ENCODE measurements at places on chromosomes 2 and 18.

DNA sequence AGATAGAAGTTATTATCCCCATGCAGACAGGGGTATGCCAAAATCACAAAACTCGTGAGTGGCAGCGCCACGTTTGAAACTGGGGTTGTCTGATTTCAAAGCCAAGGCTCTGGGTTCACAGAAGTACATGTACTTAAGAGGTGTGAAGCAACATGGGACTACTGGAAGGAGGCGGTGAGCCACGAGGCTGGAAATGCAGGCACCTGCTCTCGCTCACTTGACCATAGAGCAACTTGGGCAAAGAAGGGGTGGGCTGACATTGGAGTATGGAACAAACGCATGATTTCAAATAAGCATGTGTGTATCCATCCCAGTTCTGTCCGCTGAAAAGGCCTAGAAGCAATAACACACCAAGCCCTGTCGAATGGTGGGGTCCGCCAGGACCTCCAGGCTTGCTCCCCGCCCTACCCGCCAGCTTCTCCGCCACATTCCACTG, 593 bp upstream of the ACTR2 start:
- DNase-seq = no peak

DNA sequence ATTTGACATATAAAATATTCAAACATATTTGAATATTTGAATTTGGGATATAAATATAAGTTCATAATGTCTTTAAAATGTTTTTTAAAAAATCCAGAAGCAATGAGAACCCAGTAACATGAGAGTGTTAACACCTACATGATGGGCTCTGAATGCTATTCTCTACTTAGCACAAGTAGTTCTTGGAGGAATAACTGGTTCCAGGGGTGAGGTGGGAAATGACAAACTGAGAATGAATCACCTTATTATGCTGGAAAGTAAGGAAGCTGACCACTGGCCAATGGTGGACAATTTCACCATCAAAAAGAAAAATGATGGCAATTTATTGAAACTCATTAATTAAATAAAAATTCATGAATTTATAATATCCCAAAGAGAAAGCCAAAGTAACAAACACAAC, 79.6 kb upstream of the NABP1 start:
- DNase-seq = no peak

DNA sequence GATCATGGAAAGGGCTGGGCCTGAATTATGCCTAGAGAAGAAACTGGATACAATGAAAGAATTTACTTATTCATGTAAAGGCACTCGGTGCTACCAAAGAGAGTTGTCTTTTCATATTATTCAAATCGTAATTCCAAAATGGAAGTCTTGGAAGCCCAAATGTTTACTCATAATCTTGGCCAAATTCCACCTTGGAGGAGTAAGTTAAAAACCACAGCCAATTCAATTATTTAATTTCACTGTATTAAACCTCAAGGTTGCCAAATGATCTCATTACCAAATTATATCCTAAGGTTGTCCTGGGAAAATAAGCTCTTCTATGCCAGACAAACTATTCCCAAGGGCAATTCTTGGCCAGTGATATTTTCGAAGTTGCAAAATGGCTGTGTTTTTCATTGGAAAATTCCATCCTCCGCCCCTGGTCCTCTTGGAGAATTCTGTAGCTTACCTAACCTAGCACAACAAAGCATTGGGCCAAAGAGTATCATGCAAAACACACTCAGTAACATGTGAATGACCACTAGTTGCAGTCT, 11.1 kb upstream of the VPS4B start:
- DNase-seq = no peak

GRCh38 chr2:237120916-237121315, 35.2 kb downstream of the COPS8 start:
- DNase-seq = no peak

- no peak for DNase-seq
Observed at GRCh38 chr2:233501198-233502076, 65.1 kb downstream of the USP40 start.

GRCh38 chr2:203252818-203253217, 14.0 kb downstream of the CYP20A1 start:
- DNase-seq = no peak

DNA sequence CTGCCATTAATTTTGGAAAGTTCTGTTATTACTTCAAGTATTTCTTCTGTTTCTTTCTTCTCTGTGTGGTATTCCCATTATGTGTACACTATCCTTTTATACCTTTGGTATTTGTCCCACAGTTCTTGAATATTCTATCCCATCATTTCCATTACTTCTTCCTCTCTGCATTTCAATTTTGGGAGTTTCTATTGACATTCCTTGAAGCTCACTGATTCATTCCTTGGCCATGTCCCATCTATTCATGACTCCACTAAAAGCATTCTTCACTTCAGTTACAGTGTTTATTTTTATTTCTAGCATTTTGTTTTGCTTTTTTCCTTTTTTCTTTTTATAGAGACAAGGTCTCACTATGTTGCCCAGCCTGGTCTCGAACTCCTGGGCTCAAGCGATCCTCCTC, 30.3 kb downstream of the PROC start:
- no peak for DNase-seq

DNA sequence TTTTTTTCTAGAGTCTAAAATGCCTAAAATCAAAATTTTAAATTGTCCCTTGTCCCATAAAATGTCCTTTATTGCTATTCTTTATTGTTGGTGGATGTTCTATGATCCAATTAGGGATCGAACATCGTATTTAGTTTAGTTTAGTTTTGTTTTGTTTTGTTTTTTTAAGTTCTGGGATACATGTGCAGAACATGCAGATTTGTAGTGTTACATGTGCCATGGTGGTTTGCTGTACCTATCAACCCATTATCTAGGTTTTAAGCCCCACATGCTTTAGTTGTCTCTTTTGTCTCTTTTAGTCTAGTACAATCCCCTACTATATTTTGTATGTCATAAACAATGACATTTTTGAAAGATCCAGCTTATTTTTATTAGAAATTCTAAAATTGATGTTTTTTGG, 8.8 kb upstream of the DSG1 start:
- DNase-seq = no peak

DNA sequence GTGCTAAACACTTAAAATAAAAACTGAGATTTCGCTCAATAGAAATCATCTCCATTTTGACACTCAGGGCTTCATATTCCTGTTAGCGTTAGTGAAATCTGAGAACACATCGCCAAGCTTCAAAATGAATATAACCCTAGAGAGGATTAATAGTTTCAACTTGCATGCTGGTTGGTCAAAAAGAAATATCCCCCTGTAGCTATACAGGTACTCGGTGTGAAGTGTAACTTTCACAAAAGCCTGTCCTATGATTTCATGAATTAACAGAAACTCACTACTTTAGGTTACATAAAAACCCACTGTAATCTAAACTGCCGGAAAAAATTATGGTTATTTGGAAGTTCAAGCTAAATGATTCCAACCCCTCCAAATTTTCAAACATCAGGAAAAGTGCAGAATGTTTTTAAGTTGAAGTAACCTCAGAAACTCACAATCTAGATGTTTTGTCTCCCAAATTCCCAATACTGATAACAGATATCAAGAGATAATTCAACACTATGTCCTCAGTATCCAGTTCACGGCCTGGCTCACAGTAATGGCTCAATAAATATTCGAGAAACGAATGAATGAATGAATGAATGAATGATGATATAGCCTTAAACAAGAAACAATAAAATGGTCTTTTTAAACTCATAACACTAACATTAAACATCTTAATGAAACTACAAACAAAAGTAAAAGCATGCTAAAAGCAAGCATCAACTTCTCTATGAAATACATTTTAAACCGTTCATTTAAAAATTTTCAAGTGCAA, 2.5 kb downstream of the TLK1 start:
- no peak for DNase-seq

GRCh38 chr2:86671337-86671981, 47.8 kb upstream of the RNF103 start:
- no peak for DNase-seq

All from activated CD4-positive, alpha-beta T cell treated with anti-CD3 and anti-CD28 coated beads for 4 hours (primary cell).